NCI-H146 (cell line): ENCODE measurements at places on chromosomes 3 and 15.

- DNase-seq: no peak
Measured at GRCh38 chr3:93988283-93988682, 8.3 kb downstream of the ARL13B start.

- DNase-seq: peak; percentile 26
Measured at GRCh38 chr15:83248151-83249029, 36.1 kb downstream of the BNC1 start.

- DNase-seq: peak; percentile 58
Measured at GRCh38 chr15:72796515-72797337, 13.2 kb upstream of the ADPGK start.

DNA sequence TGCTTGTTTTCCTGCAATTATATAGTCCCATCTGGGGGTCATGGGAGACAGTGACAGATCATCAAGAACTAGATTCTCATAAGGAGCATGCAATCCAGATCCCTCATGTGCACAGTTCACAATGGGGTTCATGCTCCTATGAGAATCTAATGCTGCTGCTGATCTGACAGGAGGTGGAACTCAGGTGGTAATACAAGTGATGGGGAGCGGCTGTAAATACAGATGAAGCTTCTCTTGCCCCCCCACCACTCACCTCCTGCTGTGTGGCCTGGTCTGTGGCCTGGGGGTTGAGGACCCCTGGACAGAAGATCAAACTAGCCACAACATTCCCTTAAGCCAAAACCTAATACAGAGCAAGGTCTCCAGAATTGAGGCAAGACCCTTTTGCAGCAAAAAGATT lies 161.1 kb downstream of the WDR76 start:
- no peak for DNase-seq

DNA sequence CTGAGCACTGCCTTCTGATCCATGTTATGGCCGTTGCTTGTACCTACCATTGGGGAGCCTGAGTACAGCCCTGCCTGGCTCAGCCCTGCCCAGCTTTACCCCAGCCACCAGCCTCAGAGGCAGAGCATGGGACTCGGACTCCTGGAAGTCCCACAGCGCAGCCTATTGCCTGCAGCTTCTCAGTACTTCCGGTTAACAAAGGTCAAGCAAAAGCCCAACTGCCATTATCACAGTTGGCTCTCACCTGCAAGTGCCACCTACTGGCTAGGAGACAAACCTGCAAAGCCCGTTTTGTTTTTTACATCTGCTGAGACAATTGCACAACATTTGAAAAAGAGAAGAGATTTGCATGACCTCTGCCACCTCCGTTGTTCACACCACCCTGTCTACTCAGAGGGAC lies 1081.7 kb downstream of the NAALADL2 start:
- DNase-seq: peak; percentile 21

- DNase-seq: no peak
Measured at GRCh38 chr3:150129166-150129565, 158.5 kb upstream of the PFN2 start.

GRCh38 chr3:124032881-124033359 lies 41.0 kb upstream of the ROPN1 start:
- peak; percentile 97 for DNase-seq

GRCh38 chr3:51747840-51748239 lies 31.2 kb downstream of the IQCF6 start:
- no peak for DNase-seq

GRCh38 chr3:159619341-159619885 lies 369.2 kb upstream of the IL12A start:
- DNase-seq: no peak

DNA sequence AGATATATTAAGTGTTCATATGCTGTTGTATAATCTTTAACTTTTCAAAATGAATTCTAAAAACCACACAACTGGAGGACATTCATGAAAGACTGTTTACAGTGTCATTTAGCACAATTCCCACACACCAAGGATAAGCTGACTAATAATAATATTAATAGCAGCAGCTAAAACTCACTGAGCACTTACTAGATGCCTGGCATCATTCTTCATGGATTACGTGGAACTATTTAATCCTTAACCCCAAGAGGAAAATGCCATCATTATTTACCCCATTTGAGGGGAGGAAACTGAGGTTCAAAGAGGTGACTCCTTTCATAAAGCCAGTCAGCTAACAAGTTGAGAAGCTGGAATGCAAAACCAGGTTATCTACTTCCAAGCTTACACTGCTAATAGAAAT lies 77.0 kb downstream of the TMEM108 start:
- DNase-seq: no peak

- DNase-seq: no peak
Measured at GRCh38 chr3:104040896-104041295, 1325.8 kb upstream of the ALCAM start.

DNA sequence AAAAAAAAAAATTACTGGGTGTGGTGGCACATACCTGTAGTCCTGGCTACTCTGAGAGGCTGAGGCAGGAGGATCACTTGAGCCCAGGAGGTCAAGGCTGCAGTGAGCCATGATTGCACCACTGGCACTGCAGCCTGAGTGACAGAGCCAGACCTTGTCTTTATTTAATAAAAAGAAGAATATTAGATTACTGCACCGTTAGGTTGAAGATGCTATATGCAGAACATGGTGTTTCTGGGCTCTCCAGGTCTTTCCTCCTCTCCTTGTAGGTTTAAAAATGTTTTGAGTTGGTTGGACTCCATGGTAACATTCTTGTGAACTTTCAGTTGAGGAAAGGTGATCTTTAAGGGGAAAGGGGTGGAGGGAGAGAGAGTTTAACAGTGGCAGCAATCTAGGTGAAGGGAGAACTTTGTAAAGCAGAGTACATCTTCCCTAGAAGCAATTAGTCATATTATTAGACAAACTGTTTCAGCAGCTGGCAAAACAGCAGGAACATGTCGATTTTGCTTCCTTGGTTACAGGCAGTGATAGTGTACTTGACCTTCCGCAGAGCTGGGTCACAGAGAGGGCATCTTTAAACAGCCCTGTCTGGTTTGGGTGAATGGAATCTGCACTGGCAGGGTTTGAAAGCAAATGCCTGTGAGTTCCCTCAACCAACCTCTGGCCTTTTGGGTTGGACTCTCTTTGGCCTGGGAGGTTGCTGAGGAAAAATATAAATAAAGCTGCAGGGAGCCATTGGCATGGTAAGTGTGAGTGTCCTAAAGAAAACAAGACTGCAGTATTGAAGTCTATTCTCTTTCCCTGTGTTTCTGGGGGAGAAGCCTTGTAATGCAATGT lies 42.8 kb downstream of the NR2C2 start:
- peak; percentile 61 for DNase-seq

GRCh38 chr3:142787719-142788118 lies 63.9 kb downstream of the TRPC1 start:
- DNase-seq: no peak

- DNase-seq: no peak
Measured at GRCh38 chr3:3531476-3531875, 267.8 kb upstream of the LRRN1 start.

GRCh38 chr3:190097025-190097424 lies 23.7 kb downstream of the P3H2 start:
- no peak for DNase-seq

- DNase-seq: peak; percentile 71
Measured at GRCh38 chr15:28021281-28022039, 77.7 kb downstream of the OCA2 start.

DNA sequence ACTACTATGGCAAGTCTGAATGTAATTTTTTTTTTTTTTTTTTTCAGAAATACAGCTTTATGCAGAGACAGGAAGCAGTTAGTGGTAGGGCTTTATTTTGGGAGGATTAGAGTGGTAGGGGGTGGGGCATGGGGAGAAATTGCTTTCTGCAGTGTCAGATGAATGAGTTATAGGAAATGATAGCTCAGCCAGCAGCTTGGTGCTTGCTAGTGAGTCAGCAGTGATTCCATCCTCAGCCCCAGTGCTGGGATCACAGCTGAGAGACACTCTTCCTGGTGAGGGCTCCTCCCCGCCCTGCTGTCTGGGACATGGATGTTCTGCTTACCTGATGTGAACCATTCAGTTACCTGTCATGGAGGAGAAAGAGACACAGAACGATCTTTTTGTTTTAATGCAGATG lies 39.6 kb downstream of the SEMA6D start:
- no peak for DNase-seq

DNA sequence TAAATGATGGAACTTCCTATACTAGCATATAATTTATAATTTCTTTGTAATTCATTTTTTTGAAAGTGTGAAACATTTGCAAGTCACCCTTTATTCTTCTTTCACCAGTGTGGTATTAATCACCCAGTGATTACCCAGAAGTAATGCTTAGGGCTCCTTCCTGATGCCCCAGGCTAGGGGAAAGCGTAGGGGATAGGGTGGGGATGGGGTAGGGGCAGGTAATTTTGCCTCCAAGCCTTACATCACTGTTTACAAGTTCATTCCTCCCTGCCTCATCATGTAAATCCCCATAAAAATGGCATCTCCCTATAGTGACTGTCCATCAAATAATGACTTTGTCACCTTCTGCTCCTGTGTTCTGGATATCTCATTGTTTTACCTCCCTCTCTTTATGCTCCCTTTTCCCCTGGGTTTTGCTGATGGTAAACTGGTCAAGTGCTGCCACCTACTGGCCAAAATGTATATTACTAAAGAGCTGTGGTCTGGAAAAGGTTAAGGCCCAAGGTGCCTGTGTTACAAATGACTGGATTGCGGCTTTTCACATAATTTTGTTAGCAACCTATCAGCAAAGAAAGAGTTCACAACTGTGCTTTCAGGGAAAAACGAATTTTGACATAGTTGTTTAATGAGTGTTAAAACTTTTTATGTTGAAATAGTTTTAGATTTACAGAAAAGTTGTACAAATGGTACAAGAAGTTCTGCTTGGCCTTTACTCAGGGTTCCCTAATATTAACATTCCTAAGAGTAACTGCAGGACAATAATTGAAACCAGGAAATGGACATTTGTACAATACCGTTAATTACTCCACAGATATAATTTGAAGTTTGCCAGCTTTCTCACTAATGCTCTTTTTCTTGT lies 54.7 kb downstream of the ONECUT1 start:
- DNase-seq: peak; percentile 59

- DNase-seq: no peak
Measured at GRCh38 chr3:108133858-108134554, 43.2 kb upstream of the CD47 start.

- no peak for DNase-seq
Measured at GRCh38 chr15:90862964-90863778, 5.2 kb upstream of the FURIN start.

DNA sequence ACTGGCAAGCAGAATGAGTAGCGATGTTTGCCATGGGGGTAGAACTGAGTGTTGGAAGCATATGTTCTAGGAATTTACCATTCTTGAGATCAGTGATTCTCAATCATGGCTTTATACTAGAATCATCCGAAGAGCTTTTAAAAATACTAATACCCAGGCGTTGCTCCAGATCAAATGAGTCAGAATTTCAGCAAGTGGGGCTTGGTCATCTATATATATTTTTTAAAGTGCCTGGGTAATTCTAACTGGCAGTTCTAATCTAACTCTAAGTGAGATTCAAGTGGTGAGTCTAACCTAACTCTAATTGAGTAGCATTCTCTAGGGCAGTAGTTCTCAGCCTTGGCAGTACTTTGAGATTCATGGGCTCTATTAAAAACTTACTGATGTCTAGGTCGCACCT lies 20.8 kb downstream of the TM4SF1 start:
- DNase-seq: no peak

- peak; percentile 23 for DNase-seq
Measured at GRCh38 chr15:44584162-44584749, 47.3 kb downstream of the EIF3J start.

DNA sequence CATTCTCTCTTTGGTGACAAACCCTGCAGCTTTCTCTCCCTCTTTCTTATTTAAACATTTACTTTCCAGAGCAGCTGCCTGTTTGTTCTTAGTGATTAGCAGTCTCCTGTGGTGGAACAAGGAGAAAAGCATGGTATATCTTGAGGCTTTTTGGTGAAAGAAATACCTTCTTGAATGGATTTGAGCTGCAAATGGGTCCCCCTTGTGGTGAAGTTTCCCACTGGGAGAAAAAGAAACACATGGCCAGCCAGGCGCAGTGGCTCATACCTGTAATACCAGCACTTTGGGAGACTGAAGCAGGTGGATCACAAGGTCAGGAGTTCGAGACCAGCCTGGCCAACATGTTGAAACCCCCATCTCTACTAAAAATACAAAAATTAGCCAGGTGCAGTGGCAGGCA lies 48.3 kb upstream of the ACP3 start:
- no peak for DNase-seq

GRCh38 chr3:8911781-8912180 lies 51.5 kb downstream of the RAD18 start:
- no peak for DNase-seq

DNA sequence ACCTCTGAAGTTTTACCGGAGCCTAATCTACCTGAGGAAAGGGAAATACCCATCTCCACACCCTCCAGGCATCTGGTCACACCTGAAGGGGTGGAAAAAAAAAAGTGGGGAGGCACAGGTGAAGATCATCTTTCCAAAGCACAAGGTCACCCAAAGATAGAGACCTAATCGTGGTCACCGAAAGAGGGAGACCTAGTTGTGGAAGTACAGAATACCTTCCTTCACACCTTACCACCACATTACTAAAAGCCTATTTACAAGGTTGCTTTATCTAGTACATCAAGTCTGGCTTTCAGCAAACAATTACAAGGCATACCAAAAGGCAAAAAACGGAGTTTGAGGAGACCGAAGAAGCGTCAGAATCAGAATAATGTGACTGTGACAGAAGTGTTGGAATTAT lies 110.0 kb upstream of the ARPP21 start:
- no peak for DNase-seq

- DNase-seq: no peak
Measured at GRCh38 chr3:55307622-55308021, 179.5 kb downstream of the WNT5A start.

GRCh38 chr3:155070316-155070715 lies 9.8 kb upstream of the MME start:
- DNase-seq: no peak

DNA sequence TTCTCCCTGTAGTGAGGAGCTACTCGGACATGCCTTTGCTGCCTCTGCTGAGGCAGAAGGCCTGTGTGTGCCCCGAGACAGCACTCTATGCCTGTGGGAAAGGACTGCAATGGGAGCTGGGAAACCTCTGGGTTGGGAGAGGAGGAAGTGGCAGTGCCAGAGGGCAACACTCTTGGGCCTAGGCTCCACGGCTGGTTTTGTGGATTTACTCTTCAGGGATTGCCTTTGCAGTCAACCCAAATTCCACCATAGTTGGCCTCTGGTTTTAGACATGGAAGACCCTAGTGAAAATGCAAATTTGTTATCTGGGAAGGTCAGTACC lies 46.8 kb downstream of the ITGA11 start:
- DNase-seq: no peak

GRCh38 chr15:74386496-74387140 lies 19.2 kb upstream of the CYP11A1 start:
- no peak for DNase-seq
